ENCODE measurements at places on chromosomes 6 and 20. TPM values are rescaled to one million over a fixed set of nuclear protein-coding genes. Genes with fewer than 3 reads are reported as not detected.

DNA sequence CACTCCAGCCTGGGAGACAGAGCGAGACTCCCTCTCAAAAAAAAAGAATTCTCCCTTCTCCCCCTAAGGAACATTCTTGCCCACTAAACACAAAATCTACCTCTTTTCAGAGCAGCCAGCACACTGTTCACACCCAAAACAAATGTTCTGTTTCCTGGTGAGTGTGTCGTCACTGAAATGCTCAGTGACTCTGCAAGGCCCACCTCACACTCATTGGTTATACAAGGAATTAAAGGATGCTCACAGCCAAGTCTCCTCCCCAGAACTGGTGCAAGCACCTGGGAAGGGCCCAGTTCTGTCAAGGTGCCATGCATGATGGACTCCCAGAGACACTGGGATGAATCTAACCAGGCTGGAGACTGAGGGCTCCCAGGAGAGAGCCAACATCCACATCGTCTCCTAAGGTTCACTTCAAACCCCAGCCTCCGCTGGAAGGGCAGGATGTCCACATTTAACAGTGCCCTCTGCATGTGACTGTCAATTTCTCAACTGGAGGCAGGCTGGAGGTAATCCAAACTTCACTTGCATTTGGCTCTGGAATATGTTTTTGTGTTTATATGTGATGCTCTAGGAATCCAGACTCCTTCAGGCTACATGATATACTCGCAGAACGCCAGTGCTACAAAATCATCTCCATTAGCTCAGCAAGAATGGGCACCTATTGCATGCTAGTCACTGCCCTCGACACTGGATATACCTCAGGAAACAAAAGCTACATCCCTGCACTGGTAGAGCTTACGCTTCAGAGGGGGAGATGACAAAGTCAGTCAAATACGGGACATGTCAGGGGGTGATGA, 7.1 kb downstream of the RRBP1 start:
- peaks cover under 1% of the 10 kb centered on the region for H3K4me1 ChIP-seq
- H3K27ac ChIP-seq: no peak overlapping the region
- no peak for DNase-seq
- no peaks in the 10 kb centered on the region for H3K27me3 ChIP-seq
- H3K4me3 ChIP-seq: no peak overlapping the region

DNA sequence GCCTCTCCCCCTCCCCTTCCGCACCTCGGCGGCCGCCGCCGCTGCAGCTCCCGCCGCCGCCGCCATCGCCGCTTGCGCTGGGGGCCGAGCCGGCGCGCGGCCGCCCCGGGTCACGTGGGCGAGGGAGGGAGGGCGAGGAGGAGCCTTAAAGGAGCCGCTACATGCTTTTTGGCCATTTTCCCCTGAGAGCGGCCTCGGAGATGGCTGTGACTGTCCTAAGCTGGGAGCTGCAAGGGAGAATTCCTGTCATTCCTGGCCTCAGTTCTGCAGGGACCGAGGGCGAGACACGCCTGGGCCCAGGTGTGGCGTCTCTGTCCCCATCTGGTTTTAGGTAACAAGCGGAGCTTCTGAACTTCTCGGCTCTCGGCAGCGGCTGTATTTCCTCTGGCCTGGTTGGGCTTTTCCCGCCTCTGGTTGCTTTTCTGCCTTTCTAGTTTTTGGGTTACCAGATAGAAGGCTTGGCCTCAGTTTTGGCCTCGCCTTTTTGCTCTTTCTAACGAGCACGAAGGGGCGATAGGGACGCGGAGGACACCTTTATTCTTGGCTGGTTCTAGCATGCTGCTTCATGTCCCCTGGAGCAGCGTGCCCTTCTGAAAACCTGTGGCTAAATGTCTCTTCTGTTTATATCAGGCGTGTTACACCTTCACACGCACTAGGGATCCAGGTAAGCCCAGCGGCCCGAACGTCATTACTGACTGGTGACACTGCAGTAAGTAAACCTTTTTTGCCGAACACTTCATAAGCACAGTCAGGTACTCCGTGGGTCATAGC, at the start of gene EHMT2:
Gene EHMT2, minus strand, starts transcription at position 87 of the 771 bp plus-strand sequence. Its CDS starts 21 bp downstream, at position 66.
- H3K4me1 ChIP-seq: peaks cover 11% of the 10 kb centered on the region
- peak; percentile 88 for DNase-seq
- no peaks in the 10 kb centered on the region for H3K27me3 ChIP-seq
- peak within 1 kb of the TSS; percentile 71 for H3K27ac ChIP-seq

DNA sequence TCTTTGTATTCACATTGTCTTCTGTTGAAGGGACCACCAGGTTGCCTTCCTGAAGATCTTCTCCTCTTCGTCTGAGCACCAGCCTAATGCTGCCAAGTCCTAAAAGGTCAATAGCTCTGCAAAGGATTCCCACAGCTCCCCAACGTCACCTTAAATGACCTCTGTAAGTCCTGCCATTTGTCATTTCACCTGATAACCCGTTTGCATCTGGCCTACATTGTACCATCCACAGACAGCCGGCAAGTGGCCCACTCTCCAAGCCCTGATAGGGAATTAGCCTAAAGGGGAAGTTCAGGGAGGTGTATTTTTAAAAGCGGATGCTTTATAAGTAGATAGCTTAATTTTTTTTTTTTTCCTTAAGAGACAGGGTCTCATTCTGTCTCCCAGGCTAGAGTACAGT, 127.8 kb downstream of the ZMYND8 start:
- H3K4me1 ChIP-seq: peaks cover 26% of the 10 kb centered on the region
- H3K36me3 ChIP-seq: peaks cover 86% of the 10 kb centered on the region
- no peak overlapping the region for H3K4me3 ChIP-seq
- DNase-seq: peak; percentile 55
- peak overlapping the region; percentile 26 for H3K27ac ChIP-seq

GRCh38 chr6:39754514-39755115, 29.4 kb upstream of the KIF6 start:
- no peaks in the 10 kb centered on the region for H3K27me3 ChIP-seq
- peak overlapping the region; percentile 15 for H3K27ac ChIP-seq
- H3K4me1 ChIP-seq: no peaks in the 10 kb centered on the region
- peak; percentile 23 for DNase-seq

The TSHZ2 gene
- 12.1 TPM for total RNA-seq

GRCh38 chr20:1844325-1845162, 50.7 kb upstream of the SIRPA start:
- H3K4me3 ChIP-seq: no peak overlapping the region
- H3K27me3 ChIP-seq: no peaks in the 10 kb centered on the region
- H3K36me3 ChIP-seq: no peaks in the 10 kb centered on the region
- H3K27ac ChIP-seq: no peak overlapping the region
- no peaks in the 10 kb centered on the region for H3K4me1 ChIP-seq

The TPBG gene
- 5.1 TPM for total RNA-seq
